ENCODE measurements at places on chromosomes 5 and 9. TPM values are rescaled to one million over a fixed set of nuclear protein-coding genes. Genes with fewer than 3 reads are reported as not detected.

The PCDHGA11 gene
- 9.7 TPM for total RNA-seq

The FBXL7 gene
- 6.9 TPM for total RNA-seq

The CYLC2 gene
- total RNA-seq, result not detected

The ADCY2 gene
- 30.1 TPM for total RNA-seq

The IL33 gene
- total RNA-seq, result 12.4 TPM

The AMBP gene
- not detected for total RNA-seq

The NR3C1 gene
- total RNA-seq, result 51.1 TPM

The NUTM2G gene
- not detected for total RNA-seq

The LRRC14B gene
- not detected for total RNA-seq

Data from breast epithelium (tissue), 4 donors.